ENCODE measurements at places on chromosomes 4 and X.

DNA sequence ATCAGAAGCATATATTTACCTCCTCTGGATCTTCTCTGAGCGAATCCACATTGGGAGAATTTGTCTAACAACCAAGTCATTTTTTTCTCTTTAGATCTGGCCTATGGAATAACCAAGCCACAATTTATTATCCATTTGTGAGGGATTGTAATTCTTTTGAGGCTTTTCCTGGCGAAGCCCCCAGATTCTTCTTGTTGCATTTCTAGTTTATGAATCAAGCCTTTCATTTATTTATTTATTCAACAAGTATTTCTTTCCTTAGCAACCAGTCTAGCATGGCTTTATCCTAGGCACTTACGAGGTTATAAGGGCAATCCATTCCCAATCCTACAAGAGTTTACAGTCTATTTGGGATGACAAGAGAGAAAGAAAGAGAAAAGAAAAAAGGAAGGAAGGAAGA, 18.4 kb upstream of the FNIP2 start:
- DNase-seq = no peak

DNA sequence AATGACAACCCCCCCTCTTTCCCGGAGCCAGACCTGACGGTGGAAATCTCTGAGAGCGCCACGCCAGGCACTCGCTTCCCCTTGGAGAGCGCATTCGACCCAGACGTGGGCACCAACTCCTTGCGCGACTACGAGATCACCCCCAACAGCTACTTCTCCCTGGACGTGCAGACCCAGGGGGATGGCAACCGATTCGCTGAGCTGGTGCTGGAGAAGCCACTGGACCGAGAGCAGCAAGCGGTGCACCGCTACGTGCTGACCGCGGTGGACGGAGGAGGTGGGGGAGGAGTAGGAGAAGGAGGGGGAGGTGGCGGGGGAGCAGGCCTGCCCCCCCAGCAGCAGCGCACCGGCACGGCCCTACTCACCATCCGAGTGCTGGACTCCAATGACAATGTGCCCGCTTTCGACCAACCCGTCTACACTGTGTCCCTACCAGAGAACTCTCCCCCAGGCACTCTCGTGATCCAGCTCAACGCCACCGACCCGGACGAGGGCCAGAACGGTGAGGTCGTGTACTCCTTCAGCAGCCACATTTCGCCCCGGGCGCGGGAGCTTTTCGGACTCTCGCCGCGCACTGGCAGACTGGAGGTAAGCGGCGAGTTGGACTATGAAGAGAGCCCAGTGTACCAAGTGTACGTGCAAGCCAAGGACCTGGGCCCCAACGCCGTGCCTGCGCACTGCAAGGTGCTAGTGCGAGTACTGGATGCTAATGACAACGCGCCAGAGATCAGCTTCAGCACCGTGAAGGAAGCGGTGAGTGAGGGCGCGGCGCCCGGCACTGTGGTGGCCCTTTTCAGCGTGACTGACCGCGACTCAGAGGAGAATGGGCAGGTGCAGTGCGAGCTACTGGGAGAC, 1.6 kb downstream of the PCDH10 start:
- peak; percentile 39 for DNase-seq

- DNase-seq = no peak
Measured at GRCh38 chrX:46298821-46299220, 246.4 kb downstream of the ZNF674 start.

DNA sequence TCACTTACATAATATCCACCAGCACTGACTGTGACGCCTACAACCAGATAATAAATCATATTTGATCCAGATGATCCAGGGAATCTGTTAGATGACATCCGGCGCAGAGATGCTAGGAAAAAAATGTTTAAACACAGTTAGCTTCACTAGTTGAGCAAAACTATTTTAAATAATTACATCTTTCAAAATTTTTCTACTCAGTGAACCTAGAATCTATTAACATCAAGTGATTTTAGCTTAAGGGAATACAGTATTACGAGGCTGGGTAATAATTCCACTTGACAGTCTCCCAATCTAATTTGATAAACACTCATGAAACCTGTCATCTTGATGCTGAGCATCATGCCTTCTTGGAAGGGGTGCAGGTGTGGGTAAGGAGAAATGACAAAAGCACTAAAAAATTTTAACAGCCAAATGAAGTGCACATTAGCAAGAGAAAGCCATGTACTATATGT, 4.7 kb downstream of the MGARP start:
- DNase-seq = no peak

- no peak for DNase-seq
Measured at GRCh38 chr4:45131020-45131419, 404.7 kb upstream of the GNPDA2 start.

DNA sequence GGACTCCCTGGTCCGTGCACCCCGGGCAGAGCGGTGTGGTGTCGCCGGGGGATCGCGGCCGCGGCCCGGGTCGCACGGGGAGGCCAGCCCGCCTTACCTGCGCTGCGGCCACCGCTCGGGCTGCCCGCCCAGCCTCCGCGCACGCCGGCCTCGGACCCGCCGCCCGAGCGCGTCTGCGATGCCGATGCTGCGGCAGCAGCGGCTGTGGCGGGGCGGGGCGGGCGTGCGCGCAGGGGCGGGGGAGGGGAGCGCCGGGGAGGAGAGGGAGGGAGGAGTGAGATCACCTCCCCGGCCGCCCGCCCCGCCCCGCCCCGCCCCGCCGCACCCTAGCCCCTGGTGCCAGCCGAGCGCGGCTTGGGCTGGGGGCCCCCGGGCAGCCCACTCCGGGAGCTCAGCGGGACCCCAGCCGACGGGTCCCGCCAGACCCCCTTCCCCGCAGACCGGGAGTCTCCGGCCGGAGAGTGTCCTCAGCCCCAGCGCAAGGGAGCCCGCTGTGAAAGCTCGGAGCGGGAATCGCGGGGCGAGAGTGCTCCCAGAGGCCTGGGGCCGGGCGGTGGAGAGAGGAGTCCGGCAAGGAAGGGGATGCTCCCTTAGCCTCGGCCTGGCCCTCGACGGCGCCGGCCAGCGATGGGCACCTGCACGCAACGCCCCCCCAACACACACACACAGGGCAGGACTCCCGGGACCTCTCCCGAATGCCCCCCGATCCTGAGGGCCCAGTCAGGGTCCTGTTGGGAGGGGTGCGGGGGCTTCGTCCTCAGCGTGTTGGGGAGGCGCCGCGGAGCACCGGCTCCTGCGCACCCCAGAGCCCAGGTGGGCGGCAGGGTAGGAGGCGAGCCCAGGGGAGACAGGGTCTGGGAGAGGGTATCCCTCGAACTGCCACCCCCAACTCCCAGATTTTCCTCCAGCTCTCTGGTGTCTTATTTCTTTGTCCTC, at the start of gene L1CAM:
L1CAM (minus strand) TSS at position 206 of the 936 bp plus-strand sequence. CDS start 10,337 bp downstream, outside the sequence.
- no peak for DNase-seq

DNA sequence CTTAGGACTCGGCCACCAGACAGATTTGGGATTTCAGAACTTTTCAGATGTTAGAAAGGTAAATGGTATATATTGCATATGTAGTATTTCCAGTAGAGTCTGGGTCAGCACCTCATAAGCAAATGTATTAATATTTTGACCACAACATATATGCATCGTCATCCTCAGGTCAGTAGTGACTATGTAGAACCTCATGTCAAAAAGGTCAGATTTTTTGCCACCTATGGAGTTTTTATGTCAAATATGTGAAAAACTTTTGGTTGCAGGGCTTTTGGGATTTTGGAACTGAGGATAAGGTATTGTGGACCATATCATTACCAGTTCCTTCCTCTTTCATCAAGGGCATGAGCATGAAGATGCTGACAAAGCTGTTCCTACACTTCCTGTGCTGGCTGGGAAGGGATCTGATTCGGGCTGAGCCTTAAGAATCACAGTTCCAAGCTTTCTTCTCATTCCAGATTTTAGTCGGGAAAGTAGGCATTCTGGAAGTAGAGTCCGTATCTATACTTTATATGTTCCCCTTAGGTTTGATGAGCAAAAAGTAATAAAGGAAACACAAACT, 183.0 kb upstream of the PGRMC2 start:
- DNase-seq = no peak

DNA sequence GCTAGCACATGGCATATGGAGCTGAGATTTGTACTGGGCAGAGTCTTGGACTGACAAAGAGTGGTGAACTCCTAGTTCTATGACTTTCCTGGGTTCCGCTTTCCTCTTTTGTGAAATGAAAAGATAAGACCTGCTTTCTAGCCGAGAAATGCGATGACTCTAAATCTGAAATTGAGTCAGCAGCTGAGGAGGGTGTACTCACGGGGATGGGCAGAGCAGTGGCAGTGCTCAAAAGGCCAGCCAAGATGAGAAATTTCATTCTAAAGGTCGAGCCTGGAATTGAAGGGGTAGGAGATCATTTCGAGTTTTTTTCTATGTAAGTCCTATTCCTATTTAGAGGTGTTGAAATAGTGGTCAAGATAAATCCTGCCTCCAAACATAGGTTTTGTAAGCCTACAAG, 47.0 kb downstream of the NUDT9 start:
- DNase-seq = no peak

DNA sequence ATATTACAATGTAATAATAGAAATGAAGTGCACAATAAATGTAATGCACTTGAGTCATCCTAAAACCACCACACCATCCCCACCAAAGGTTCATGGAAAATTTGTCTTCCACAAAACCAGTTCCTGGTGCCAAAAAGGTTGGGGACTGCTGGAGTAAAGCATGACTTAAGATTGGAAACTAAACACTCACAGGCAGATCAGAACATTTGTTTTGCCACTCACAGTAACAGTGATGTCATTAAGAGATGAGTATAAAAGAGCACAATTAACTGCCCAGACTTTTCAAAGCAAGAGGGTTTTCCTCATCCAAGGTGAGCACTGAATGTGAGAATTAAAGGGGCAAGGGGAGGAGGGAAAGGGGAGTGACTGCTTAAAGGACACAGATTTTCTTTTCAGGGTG, 35.6 kb downstream of the MAP7D3 start:
- no peak for DNase-seq

DNA sequence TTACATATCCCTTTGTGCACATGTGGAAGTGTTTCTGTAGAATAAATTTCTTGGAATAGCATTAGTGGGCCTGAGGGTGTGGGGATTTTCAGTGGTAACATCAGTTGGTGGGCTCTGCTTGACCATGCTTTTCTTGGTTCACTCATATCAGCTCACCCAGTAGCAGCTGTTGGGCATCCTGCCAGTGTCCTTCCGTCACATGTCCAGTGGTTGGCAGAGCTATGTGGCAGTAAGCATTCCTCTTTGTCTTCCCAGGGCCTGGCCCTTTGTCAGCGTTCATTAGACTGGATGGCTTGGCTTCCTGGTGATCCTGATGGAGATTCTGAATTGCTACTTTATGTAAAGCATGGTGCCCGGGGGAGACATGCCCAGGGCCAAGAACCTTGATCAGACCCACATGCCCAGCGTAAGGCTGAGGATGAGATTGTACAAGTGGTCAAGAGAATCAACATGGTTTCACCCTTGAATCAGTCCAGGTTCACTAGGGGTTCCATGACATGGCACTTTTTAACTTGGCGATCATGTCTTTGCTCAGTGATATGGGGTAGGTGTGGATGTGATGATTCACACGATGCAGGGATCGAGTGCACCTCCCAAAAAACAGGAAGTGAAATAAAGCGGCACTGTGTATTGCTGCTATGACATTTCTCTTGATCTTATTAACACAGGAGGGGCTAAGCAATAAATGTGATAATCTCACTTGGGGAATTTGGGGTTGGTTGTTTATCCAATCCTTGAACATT, 72.1 kb upstream of the IGFBP7 start:
- DNase-seq = peak; percentile 74

GRCh38 chr4:19945501-19945900, 306.2 kb upstream of the SLIT2 start:
- no peak for DNase-seq

DNA sequence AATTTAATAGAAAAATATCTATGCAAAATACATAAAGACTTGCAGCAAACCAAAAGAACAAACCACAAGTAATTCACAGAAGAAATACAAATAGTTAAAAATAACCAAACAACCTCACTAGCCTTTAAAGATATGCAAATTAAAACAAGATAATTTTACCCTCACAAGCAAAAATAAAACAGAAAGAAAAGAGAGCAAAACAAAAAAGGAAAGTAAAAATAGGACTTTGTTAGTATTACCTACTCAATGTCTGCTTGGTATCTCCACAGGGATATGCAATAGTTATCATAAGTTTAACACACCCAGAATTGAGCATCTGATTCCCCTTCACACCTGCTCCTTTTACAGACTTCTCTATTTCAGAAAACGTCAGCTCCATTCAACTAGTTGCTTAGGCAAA, 737.5 kb upstream of the MAGEB2 start:
- DNase-seq = no peak

DNA sequence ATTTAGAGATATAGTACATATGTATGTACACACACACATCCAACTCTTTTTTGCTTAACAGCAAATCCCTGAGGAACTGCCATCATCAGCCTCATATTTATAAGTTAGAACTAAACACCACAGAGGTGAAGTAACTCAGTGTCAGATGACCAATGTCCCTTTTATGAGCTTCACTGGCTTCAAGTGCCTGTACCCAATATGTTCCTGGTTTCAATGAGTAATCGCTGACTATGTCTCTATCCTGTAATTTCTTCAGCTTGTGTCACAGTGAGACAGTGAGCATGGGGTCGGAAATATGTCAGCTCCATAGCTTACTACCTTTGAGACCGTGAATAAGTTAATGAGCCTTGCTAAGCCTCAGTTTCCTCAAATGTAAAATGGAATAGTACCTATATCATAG, 136.2 kb upstream of the RASGEF1B start:
- DNase-seq = no peak

GRCh38 chrX:19595043-19595677, 79.9 kb upstream of the MAP3K15 start:
- no peak for DNase-seq

GRCh38 chr4:74632634-74633033, 161.7 kb downstream of the BTC start:
- no peak for DNase-seq

DNA sequence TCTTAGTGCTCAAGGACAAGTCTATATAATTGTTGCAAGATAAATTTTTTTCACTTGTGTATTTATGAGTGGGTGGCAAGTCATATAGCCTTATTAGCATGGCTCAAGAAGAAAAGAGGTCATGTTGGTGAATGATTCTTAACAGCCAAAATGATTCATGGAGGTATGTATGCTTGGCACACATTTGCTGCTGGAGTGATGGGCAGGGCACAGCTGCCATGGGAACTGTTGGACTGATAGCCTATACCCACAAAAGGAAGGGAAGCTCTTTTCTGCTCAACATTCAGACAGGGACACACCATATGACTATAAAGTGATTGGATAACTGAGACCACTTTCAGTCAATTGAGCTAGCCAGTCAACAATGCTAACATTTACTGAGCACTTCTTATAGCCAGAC, 46.8 kb upstream of the PITX2 start:
- no peak for DNase-seq

- no peak for DNase-seq
Measured at GRCh38 chr4:103318327-103318726, 120.2 kb upstream of the CENPE start.

DNA sequence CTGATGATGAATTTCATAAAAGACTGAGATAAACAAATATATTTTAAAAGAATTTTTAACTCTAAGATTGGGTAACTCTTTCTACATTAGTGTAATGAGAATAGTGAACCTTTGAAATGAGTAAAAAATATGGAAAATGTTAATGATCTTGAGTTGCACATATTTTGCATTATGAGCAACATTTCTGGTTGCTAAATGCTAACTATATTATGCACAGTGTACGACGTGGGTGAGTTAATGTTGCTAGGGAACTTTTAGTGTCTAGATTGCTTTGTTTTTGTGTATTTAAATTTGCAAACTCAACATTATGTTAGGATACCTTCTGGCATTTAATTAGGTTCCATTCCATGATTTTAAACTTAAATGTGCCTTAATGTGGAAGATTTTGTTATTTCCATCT, 612.9 kb upstream of the GALNT7 start:
- no peak for DNase-seq

All from Right ventricle myocardium superior (tissue), 1 donor.